Stimulated activated CD8-positive, alpha-beta memory T cell treated with anti-CD3 and anti-CD28 coated beads, Interleukin-12 subunit alpha, Interleukin-12 subunit beta, amount 100 ng/mL, for 1 hour (primary cell): ENCODE measurements at places on chromosomes 2 and 18.

DNA sequence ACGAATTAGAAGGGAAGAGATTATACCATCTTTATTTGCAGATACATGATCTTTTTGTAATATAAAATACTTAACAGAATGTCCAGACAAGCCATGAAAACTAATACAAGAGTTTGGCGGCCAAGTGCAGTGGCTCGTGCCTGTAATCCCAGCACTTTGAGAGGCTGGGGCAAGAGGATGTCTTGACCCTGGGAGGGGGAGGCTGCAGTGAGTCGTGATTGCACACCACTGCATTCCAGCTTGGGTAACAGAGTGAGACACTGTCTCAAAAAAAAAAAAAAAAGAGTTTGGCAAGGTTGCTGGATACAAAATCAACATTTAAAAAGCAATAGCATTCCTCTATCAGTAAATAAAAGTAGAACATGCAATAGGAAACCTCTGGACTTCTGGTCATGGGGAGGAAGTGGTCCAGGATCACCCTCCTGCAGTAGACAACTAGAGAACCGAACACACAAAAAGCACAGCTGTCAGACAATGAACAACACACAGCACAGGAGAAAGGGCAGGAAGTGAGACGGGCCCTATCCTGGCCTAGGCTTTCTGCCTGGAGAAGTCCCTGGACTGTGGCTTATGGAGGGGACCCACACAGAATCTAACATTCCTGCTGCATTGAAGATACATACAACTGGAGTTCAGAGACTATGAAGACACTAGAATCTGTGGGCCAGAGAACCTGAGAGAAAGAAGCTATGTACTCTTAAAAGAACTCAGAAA, 118.9 kb upstream of the ARL4C start:
- no peak for DNase-seq

DNA sequence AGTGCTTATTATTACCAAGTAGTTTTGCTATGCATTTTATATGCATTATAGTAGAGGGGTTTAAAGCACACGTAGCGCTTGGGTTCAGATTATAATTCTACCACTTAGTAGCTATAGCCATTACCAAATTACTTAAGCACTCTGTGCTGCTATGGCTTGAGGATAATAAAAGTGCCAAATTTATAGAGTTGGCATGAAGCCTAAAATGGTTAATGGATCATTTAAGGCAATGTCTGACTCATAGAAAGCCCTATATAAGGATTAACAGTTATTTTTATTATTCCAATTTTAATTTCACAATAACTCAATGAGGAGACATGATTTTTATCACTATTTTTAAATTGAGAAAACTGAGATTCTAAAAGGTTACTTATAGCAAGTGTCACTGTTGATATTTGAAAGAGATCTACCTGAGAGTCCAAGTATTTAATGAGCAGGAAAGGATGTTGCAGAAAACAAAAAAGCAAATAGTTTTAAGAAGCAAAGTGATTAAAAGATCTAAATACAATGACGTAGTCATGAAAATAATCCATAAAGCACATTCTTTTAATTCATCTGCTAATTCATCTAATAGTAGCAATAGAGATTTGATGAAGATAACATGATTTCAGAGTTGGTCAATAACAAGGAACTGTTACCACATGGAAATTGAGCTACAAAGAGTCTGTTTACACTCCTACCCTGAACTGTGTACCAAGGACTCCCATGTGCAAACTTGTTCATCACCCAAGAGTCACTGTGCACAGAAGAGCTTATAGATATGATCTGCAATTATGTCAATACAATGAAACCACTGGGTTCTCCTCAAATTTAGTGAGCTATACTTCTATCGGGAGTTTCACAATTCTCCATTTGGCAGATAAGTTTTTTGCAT, 78.8 kb upstream of the DTNA start:
- no peak for DNase-seq

DNA sequence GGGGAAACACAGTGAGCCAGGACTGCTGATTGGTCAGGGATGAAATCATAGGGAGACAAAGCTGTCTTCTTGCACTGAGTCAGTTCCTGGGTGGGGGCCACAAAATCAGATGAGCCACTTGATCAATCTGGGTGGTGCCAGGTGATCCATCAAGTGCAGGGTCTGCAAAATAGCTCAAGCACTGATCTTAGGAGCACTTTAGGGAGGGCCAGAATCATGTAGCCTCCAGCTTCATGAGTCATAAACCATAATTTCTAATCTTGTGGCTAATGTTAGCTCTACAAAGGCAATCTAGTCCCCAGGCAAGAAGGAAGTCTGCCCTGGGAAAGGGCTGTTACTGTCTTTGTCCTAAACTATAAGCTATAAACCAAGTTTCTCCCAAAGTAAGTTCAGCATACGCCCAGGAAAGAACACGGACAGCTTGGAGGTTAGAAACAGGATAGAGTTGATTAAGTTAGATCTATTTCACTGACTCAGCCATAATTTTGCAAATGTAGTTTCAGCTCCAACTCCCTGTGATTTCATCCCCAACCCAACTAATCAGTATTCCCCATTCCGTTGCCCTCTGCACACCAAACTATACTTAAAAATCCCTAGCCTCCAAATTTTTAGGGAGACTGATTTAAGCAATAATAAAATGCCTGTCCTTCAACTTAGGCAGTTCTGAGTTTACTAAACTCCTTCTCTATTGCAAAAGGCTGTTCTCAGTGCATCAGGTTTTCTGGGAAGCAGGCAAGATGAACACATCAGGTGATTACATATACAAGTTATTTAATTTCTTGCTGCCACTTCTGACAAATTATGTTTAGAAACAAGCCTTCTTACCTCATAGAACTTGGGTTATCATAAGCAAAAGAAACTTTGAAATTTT, 226.9 kb upstream of the SPOPL start:
- no peak for DNase-seq

DNA sequence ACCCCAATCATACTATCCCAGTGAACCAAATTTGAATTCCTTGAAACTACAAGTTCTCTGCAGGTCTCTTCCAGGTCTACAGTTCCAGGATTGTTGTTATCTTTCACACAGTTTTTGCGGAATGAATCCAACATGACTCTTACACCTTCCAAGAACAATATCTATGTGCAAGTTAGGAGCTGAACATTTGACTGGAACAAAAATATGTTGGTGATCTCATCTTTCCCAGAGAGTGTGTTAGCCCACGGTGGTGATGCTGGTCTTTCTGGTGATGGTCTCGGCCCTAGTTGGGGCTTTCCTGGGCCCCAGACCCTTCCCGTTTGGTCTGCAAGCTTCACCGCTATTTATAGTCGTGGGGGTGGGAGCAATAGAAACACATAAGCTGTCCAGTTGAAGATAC, 173.7 kb downstream of the TPGS2 start:
- DNase-seq, result no peak

DNA sequence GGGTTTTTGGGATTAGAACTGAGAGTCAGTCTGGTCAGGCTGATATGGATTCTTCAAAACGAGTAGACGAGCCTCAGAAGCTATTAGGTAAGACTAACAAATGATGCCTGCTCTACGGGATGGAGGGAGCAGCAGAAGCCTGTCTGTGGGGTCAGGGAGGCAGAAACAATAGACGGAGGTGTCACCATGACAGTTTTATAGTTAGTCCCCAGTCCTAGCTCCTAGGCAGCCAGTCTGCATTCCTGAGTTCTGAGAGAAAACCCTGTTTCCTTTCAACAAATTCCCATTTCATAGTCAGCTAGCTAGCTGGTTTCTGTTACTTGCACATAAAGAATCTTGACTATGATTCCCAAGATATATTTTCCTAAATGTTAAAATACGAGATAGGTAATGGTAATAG, 542.1 kb downstream of the PID1 start:
- no peak for DNase-seq

DNA sequence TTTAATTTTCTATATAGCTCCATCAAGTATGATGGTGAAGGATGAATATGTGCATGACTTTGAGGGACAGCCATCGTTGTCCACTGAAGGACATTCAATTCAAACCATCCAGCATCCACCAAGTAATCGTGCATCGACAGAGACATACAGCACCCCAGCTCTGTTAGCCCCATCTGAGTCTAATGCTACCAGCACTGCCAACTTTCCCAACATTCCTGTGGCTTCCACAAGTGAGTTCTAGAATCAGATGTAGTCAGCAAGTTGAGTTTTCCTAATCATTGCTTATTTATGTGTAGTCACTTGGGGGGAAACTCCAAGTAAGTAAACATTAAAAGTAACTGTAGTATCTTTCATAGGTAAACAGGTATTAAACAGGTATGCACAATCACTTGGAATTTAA, 24.8 kb downstream of the SMAD4 start:
- DNase-seq, result no peak

GRCh38 chr2:104755026-104755878, 98.7 kb upstream of the POU3F3 start:
- no peak for DNase-seq

- DNase-seq, result no peak
These were observed 39.3 kb downstream of the KCNIP3 start for GRCh38 chr2:95336406-95336805.

GRCh38 chr2:128702616-128703015, 383.9 kb upstream of the HS6ST1 start:
- DNase-seq, result no peak

- DNase-seq, result no peak
These were observed 65.0 kb upstream of the ZNF236 start for GRCh38 chr18:76757335-76757734.

DNA sequence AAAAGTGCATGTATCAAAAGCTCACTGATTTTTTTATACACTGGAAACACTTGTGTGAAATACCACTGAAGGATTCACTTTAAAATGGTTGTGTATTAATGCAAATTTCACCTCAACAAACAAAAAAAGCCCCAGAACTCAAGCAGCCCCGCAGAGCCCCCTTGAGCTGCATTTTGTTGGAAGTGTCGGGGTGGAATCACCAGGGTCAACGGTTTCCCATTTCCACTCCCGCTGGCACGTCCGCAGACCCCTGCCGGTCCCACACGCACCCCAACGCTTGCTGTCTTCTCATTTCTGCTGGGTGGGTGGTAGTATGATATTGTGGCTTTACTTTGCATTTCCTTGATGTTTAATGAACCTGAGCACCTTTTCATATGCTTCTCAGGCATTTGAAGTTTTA, 239.7 kb downstream of the FAM210A start:
- no peak for DNase-seq

DNA sequence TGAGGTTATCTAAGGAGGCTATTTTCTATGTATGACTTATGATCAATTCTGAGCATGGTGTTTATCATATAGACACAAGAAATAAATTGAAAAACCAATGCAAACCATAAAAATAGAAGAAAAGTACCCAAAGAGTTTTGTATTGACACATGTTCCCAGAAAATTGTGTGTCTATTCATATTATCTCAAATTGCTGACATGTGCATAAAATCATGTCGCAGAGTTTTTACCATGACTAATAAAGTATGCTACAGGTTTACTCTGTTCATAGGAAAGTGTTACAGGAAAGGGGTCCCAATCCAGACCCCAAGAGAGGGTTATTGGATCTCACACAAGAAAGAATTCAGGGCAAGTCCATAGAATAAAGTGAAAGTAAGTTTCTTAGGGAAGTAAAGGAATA, 290.7 kb upstream of the NRXN1 start:
- DNase-seq, result no peak

GRCh38 chr18:22711192-22711685, 221.9 kb upstream of the RBBP8 start:
- DNase-seq, result no peak

DNA sequence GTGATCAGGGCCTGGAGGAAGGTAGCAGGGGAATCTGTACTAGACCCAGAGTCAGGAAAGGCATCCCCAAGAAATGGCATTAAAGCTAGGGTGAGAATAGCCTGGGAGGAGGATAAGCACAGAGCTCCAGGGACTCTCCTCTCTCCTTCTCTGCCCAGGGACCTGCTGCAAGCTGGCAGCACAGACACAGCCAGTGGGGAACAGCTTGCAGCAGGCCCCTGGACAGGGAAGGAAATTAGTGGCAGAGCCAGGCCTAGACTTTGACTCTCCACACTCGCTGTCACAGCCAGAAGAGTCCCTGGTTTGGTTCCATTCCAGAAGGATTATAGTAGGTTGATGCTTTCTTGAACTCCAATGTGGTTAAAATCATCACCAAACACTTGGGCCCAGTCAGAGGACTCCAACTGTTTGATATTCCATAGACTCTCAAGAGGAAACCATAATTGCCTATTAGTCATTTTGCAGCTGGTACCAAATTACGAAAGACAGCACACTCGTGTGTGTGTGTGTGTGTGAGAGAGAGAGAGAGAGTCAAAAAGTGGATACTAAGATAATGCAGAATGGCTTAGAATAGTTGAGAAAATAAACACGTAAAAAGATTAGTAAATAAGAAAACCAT, 95.5 kb upstream of the ATP8B1 start:
- no peak for DNase-seq

- no peak for DNase-seq
These were observed 273.6 kb upstream of the NCKAP5 start for GRCh38 chr2:133841900-133842299.

- DNase-seq, result no peak
These were observed 1186.3 kb upstream of the CELF4 start for GRCh38 chr18:38751898-38752297.

- no peak for DNase-seq
These were observed 441.3 kb upstream of the SLC14A2 start for GRCh38 chr18:45173799-45174519.

- DNase-seq, result no peak
These were observed 75.8 kb downstream of the SDC1 start for GRCh38 chr2:20148923-20149702.

GRCh38 chr2:100891906-100892642, 72.1 kb downstream of the NPAS2 start:
- DNase-seq, result no peak

- DNase-seq, result no peak
These were observed 86.6 kb downstream of the SS18 start for GRCh38 chr18:26003817-26004216.

GRCh38 chr2:8437228-8437948, 244.5 kb upstream of the ID2 start:
- no peak for DNase-seq

DNA sequence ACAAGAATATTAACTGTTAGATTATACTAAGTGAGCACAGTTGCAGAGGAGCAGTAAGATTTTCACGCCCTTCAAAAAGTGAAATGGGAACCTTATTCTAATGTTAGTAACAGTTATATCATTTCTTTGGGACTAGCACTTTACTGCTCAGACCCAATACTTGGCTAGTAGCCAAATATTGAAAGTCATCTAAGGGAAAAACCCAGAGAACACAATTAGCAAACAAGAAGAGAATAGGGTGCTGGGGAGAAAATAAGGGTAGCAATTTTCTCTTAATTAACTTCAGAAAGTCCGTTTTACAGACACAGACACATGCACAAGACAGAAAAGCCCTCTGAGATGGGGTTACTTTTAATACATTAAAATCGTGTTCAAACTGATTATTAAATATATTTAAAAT, 71.8 kb downstream of the ID2 start:
- no peak for DNase-seq

- no peak for DNase-seq
These were observed 99.8 kb downstream of the CACNB4 start for GRCh38 chr2:151999053-151999452.

GRCh38 chr18:79447703-79448367, 52.1 kb downstream of the NFATC1 start:
- no peak for DNase-seq

GRCh38 chr2:190837952-190838361, 42.7 kb upstream of the GLS start:
- no peak for DNase-seq
